CD4-positive, alpha-beta T cell treated with Interleukin-17A for 4 hours (primary cell): ENCODE measurements at places on chromosomes 1 and 21.

DNA sequence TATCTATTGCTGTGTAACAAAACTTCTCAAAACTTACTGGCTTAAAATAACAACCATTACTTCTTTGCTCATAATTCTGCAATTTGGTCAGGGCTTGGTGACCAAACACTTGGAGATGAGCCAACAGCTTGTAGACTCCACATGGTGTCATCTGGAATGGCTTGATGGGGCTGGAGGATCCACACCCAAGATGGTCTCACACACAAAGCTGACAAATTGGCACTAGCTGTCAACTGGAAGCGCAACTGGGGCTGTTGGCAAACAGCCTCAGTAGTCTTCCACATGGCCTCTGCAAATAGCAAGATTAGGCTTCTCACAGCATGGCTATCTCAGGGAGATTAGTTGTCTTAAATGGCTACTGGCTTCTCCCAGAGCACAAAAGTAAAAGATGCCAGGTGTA, 27.1 kb upstream of the MTF2 start:
- no peak for DNase-seq

DNA sequence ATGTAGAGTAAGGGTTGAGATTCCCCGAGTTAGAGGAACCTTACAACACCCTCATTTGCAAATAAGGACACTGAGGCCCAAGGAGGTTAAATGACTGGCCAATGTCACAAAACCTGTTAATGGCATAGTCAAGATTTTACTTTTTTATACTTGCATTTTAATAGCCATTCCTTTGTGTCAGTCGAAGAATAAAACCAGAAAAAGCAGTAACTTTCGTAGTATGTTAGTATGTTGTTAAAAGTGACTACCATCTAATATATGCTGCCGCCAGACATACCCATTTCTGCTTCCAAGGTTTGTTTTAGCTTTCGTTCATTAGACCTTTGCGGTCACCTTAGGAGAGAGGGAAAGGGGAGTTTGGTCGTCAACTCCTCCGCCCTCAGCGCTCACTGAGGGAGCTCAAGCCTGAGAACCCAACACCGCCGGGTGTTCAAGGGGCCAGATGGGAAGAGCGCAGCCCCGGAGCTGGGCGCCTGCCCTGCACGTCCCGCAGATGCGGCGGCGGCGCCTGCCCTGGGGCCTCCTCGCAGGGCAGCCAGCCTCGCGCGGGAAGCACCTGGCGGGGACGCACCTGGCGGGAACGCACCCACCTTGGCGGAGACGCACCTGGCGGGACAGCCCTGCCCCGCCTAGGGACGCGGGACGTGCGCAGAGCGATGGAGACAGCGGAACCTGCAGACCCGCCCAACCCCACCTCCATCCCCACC, 466 bp downstream of the VPS26C start:
- DNase-seq, result no peak

DNA sequence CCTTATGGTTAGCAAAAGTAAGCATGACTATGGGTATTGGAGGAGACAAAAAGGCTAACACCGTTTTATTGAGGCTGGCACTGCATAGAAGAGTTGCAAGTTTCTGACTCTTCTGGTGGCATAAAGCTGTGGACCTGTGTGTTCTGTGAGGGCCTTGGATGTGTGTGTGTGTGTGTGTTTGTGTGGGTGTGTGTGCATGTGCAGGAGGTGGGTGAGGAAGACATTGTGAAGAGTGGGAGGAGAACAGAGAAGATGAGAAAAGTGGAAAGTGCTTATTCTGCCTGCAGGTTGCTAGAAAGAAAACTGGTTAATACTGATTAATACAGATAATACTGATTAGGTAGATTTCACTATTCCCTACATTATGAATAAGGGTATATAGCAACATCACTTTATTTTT, 12.6 kb downstream of the SLC22A15 start:
- DNase-seq, result no peak

- DNase-seq, result no peak
Measured at GRCh38 chr1:85313888-85314696, 37.7 kb upstream of the BCL10 start.

DNA sequence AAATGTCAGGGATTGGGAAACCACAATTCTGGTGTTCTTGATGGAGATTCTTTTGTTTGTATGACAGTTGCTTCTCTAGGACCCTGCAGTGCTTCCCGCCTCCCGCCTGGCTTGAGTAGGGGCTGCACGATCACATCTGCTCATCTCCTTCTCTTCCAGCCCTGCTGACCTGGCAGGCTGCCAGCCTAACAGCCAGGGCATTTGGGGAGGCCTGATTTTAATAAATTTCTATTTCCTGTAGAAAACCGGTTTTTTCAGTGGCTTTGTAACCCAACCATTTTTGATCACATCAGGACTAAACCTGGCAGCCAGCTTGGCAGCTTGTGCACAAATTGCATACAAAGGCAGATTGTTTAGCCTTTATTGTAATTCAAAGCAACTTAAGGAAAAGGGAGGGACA, 78.9 kb downstream of the UBE2U start:
- DNase-seq, result no peak

- peak; percentile 77 for DNase-seq
Measured at GRCh38 chr1:226679853-226680516, 59.1 kb downstream of the ITPKB start.

GRCh38 chr1:232561381-232561780, 68.6 kb downstream of the SIPA1L2 start:
- DNase-seq, result no peak
